Femur (tissue), 1 donor: ENCODE measurements at places on chromosomes 4 and X.

GRCh38 chr4:187685247-187685646 is 310.3 kb upstream of the ZFP42 start:
- no peak for DNase-seq

- DNase-seq = no peak
Observed at GRCh38 chr4:172308078-172308477, 494.9 kb downstream of the GALNTL6 start.

- DNase-seq = no peak
Observed at GRCh38 chr4:10521424-10521823, 64.2 kb upstream of the ZNF518B start.

DNA sequence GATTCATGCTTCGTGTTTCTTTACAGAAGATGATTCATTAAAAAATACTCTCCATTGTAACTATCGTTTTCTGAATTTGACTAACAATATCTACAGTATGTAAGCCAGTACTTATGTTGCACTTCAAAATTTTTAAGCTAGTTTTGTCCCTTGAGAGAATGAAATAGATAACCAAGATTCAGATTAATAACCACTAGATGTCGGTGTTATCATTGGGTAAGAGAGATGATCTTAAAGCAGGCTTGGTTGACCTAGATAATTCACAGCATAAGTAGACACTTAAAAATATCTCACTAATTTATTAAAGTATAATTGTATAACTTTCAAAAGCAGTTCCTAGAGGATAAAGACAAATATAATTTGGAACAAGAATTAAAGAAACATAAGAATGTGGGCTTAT is 430.9 kb downstream of the C4orf33 start:
- DNase-seq = no peak

GRCh38 chrX:3178329-3178728 is 137.1 kb downstream of the ARSF start:
- DNase-seq = no peak

DNA sequence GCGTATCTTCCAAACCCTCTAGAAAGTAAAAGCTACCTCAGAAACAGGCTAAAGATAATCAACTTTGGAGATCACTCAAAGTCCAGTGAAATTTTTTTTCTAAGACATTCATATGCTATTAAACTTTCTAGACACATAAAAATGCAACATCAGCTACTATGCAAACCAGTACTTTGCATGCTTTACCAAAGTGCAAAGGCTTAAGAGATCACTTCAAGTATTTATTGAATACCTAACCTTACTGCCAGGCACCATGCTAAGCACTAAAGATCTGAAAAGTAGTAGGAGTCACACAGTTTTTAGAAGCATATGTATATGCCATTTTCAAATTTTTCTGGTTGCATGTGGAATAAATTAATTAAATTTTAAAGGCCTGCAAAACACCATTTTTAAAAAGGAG is 115.8 kb downstream of the THOC2 start:
- DNase-seq = no peak

- no peak for DNase-seq
Observed at GRCh38 chr4:145525291-145525740, 43.7 kb downstream of the SMAD1 start.

- DNase-seq = peak; percentile 34
Observed at GRCh38 chrX:48487362-48487798, 11.4 kb downstream of the FTSJ1 start.

- no peak for DNase-seq
Observed at GRCh38 chr4:83604321-83604720, 68.4 kb downstream of the GPAT3 start.

GRCh38 chrX:85592980-85593379 is 213.5 kb upstream of the POF1B start:
- no peak for DNase-seq

DNA sequence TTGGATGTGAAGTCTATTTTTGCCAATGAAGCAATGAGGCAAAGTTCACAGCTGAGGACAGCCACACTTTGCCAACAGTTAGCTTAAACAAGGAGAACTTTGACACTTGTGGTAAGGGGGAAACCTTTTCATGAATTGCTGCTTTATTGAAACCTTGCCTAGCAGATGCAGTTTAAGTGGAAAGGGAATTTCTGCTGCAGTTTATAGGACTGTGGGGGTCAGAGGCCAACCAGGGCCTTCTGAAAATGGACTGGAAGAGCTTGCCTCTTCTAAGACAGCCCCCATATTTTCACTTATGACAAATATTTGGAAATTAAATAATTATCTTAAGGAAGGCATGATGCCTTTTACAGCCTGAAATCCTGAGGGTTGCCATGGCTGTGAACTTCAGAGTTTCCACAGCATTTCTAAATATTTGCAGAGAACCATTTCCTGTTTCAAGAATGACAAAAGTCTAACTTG is 550.3 kb downstream of the RAB28 start:
- DNase-seq = no peak

GRCh38 chrX:18210470-18210869 is 10.2 kb downstream of the BEND2 start:
- no peak for DNase-seq

- no peak for DNase-seq
Observed at GRCh38 chr4:129254526-129254925, 158.6 kb downstream of the C4orf33 start.

DNA sequence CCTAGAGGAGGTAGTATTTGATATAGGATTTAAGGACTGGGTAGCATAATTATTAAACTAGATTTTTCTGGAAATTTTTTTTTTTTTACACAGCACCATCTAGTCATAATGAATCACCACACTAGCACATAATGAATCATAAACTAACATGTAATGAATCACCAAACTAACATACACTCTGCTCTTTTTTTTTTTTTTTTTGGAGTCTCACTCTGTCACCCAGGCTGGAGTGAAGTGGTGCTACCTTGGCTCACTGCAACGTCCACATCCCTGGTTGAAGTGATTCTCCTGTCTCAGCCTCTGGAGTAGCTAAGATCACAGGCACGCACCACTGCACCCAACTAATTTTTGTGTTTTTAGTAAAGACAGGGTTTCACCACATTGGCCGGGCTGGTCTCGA is 92.5 kb downstream of the FAM13A start:
- DNase-seq = no peak

DNA sequence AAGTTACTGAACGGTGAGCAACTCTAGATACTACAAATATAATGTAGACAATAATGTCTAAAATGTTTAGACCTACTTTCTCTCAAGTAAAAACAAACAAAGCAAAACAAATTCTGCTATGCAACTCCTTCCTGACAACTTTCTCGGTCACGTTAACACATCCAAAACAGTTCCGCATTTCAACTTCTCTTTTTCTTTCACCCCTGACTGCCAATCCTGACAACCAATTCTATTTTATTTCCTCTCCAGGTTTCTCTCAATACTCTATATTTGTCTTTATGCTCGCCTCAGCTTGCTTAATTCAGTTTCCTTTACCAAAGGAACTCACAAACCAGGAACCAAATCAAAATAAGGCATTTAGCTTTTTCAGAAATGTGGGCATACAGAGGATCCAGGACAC is 513.0 kb downstream of the FSTL5 start:
- no peak for DNase-seq

DNA sequence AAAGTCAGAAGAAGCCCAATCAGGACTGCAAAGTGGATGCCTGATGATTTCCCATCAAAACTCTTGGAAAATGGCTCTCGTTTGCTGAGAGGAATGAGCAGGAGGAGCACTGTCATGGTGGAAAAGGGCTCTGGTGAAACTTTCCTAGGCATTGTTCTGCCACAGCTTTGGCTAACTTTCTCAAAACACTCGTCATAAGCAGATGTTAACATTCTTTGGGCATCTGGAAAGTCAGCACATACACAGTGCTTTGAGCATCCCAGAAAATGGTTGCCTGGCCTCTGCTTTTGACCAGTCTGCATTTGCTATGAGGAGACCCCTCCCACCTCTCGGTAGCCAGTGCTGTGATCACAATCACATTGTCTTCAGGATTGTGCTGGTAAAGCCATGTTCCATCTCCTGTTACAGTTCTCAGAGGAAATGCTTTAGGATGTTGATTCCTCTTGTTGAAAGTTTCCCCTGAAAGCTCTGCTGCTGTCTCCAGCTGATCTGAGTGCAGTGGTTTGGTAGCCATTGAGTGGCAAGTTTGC is 25.2 kb upstream of the TBC1D14 start:
- no peak for DNase-seq

DNA sequence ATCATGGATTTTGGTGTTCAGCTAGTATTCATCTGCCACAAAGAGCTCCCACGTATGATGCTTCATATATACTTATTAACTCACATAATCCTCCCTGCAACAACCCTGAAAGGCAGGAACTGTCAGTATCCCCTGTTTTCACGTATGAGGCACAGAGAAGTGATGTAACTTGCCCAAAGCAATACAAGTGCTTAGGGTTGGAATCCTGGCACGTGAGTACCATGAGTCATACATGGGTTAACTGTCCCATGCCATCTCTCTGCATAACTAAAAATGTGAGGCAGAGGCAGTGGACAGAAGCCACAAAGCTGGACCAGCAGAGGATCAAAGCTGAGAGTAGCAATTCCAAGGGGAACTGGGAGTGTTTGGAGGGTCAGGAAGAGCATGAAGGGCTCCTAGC is 35.7 kb upstream of the EGFL6 start:
- no peak for DNase-seq

DNA sequence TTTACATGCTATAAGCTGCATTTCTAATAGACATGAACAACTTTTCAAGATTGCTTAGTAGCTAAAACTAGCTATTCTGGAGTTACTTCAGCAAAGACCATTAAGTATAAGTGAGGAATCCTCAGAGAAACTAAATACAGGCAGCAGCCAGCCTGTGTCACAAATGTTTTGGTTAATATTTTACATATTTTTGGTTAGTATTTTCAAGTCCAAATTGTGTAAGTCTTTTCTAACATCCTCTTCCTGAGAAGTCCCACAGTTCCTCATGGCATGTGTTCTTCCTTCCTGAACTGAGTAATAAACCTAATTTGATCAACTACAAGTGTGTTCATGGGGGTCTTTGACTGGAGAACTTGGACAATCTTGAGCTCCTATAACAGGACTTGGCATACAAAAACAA is 42.4 kb upstream of the MCF2 start:
- DNase-seq = no peak

- no peak for DNase-seq
Observed at GRCh38 chrX:118679290-118679689, 48.1 kb upstream of the IL13RA1 start.

DNA sequence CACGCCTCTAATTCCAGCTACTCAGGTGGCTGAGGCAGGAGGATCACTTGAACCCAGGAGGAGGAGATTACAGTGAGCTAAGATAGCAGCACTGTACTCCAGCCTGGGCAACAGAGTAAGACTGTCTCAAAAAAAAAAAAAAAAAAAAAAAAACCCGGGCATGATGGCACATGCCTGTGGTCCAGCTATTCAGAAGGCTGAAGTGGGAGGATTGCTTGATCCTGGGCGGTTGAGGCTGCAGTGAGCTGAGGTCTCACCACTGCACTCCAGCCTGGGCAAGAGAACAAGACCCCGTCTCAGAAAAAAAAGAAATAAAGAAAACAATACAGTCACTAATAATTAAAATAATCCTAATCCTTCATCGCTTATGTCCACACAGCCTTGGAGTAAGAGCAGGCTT is 68.1 kb downstream of the APBB2 start:
- no peak for DNase-seq

DNA sequence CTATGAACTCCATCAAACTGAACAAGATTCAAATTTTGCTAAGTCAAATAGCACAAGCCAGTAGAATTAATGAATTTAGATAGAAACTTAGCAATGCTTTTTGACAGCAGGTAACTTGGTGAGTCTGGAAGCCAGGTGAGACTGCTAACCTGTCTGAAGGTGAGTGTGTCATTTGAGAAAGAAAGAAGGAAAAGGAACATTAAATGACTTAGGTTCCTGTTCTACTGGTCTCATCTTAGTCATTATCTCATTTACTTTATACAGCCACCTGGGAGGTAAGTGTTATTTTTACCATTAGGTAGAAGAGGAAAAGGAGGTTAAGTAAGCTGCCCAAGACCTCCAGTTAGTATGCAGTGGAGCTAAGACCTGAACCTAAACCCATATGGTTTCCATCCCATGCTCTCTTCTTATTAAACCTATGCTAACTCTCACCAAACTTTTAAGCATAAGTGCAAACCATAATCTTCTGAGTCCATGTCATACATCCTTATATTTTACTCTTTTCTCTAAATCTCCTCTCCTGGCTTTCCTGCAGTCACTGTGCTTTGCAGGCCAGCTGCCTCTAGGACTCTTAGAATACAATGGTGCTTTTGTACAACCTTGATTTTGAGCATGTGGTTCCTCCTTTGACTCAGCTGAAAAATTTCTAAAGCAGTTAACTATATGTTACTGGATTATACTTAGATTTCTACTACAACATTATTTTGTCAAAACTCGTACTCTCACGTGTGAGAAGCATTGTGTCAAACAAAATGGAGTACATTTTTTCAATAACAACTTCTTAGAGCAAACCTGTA is 68.5 kb downstream of the ATP10D start:
- DNase-seq = no peak

GRCh38 chr4:111136438-111136837 is 513.6 kb upstream of the PITX2 start:
- no peak for DNase-seq

- DNase-seq = no peak
Observed at GRCh38 chr4:7045961-7046921, 3.1 kb downstream of the TADA2B start.

DNA sequence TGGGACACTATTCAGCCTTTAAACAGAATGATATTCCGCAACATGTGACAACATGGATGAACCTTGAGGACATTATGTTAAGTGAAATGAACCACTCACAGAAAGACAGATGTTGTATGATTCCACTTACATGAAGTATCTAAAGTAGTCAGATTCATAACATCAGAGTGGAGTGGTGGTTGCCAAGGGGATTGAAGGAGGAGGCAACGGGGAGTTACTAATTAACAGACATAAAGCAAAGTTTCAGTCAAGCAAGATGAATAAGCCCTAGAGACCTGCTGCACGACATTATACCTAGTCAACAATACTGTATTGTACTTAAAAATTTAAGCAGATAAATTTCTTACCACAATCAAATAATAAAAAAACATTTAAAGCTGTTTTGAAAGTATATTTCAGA is 105.0 kb upstream of the NR0B1 start:
- no peak for DNase-seq

DNA sequence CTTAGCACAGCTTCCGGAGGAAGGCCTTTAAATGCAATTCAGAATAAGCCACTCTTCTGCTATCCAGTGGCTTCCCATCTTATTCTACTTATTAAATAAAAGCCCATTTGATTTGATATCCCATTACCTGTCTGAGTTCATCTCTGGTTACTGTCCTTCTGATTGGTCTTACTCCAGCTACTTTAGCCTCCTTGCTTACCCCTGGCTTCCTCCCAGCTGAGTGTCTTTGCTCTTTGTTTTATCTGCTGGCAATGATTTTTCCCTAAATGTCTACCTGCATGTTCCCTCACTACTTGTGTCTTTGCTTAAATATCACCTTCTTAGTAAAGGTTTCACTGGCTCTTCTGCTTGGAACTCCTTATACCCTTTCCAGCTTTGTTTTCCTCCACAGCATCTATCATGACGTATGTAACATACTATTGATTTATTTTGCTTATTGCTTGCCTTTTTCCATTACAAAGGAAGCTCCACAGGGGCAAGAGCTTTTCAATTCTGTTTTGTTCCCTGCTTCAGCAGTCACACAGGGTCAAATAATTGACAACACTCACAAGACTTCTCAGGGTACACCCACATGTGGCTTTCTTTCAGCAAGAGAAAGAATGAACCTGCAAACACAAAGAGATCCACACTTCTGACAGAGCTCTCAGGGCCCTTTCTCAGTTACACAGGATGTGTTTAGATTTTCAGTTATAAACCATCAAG is 63.8 kb downstream of the TBC1D19 start:
- no peak for DNase-seq

GRCh38 chrX:154734061-154734781 is 16.7 kb downstream of the GAB3 start:
- DNase-seq = no peak
